ENCODE measurements at places on chromosomes 3 and 15. TPM values are rescaled to one million over a fixed set of nuclear protein-coding genes. Genes with fewer than 3 reads are reported as not detected.
A peak's percentile ranks its signal among the peaks of the same experiment; 100 is the strongest.

DNA sequence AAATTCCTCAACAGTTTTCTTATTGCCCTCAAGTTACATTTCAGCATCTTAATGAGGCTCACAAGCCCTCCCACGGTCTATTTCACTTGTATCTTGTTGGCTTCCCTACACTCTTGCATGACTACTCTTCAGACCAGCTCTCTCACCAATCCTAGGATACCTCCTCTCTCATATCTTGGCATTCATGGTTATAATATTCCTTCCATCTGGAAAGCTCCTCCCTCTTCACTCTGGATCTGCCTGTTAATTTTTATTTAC is 8.5 kb upstream of the CCDC80 start:
- no peaks in the 10 kb centered on the region for H3K27me3 ChIP-seq
- no peak overlapping the region for H3K4me3 ChIP-seq
- H3K27ac ChIP-seq = no peak overlapping the region
- H3K36me3 ChIP-seq = no peaks in the 10 kb centered on the region
- DNase-seq = no peak

DNA sequence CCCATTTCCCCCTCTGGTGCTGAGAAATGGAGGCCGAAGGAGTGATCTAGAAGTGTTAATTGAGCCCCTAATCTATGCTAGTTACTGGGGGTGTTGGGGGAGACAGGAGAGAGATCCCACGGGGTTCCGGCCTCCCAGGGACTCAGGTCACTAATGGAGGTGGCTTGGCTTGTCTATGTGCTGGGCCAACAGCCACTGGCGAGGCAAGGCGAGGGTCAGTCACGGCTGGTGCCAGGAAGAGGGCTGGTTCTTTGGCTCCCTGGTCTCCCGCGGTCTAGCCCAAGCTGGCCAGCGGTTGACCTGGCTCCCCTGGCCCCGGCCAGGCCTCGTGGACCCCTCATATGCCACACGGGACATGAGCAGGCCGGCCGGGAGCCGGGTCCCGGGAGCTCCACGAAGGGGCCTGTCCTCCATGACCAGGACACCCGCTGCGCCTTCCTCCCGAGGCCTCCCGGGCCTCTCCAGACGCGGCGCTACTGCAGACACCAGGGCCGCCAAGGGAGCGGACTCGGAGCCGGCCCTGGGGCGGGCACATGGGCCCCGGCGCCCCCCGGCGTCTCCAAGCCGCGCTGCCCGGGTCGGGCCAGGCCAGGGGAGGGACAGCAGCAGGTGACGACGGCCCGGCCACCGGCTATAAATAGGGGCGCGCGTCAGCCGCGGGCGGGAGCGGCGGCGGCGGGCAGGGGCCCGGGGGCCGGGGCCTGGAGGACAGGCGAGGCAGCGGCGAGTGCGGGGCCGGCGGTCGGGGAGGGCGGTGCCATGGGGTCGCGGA is at the start of gene ALPK3:
Gene ALPK3 (plus strand): TSS at position 663 of the 772 bp plus-strand sequence. CDS start 97 bp downstream, at position 760.
- H3K4me3 ChIP-seq = peak within 1 kb of the TSS; percentile 26
- H3K4me1 ChIP-seq = peaks cover 35% of the 10 kb centered on the region
- DNase-seq = peak; percentile 63
- no peaks in the 10 kb centered on the region for H3K27me3 ChIP-seq

FAM107A gene
- 0.11 TPM for total RNA-seq

MAP3K13 gene
- total RNA-seq = 23.3 TPM

DNA sequence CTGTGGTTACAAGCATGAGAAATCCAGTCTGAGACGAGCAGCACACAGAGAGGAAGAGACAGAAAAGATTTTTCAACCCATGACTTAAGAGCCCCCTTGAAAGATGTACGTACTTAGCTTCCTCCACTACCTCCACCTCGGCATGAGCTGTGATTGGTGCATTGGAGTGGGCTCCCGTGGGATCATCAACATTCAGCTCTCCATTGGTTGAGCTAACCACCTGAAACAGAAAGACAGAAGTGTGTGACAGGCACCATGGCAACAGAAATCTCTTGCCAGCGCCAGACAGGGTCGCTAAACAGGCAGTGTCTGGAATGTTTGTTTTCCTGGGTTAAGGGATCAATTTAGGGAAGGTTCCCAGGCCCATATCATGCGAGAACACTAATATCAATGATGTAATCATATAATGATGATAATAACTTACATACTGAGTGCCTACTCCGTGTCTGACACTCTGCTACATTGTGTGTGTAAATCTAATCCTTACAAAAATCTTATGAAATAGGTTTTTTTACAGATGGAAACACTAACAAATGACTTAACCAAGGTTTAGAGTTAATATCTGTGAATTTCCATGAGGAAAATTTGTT is 17.5 kb upstream of the PPIB start:
- no peaks in the 10 kb centered on the region for H3K4me1 ChIP-seq
- no peaks in the 10 kb centered on the region for H3K27me3 ChIP-seq
- H3K36me3 ChIP-seq = peaks cover 2% of the 10 kb centered on the region
- DNase-seq = no peak
- no peak overlapping the region for H3K4me3 ChIP-seq
- no peak overlapping the region for H3K27ac ChIP-seq

GOLGA8H gene
- total RNA-seq = 0.24 TPM

ELL3 gene
- total RNA-seq = 5.1 TPM
